ENCODE measurements at places on chromosomes 16 and 17. TPM values are rescaled to one million over a fixed set of nuclear protein-coding genes. Genes with fewer than 3 reads are reported as not detected.

DNA sequence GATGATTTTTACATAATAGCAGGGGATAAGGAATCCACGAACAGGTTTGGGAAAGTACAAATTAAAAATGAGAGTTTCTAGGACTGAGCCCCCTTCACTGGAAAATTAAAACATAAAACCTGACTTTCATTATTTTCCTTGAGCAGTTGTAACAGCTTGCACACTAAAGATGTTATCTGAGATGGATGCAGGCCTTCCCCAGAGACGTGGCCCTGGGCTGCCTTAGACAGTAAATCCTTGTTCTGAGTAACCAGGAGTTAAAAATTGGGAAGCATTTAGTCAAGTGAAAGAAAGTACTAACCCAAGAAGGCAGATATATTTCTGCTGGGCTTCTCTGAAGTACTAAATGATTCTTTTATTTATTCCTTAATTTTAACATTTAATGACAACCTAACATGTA is 432.2 kb upstream of the KIF2B start:
- no peak for DNase-seq

- no peak for DNase-seq
Measured at GRCh38 chr16:22663389-22664064, 150.4 kb upstream of the HS3ST2 start.

DNA sequence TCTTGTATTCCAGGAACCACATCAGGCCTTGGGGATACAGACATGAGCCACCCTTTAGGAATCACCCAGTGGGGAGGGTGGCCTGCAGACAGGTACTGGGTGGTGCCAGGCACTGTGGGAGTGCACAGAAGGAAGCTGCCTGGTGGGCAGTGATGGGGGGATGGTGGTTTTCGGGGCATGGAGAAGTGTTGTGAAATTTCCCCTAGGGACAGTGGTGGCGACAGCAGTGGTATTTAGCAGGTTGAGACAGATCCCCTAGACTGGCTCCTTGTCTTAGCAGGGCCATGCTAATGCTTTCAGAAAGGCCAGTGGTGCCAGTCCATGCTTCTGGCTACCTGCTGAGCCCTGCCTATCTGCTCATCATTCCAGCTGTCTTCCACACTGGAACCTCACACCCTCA is 129.6 kb downstream of the SPACA3 start:
- no peak for DNase-seq

DNA sequence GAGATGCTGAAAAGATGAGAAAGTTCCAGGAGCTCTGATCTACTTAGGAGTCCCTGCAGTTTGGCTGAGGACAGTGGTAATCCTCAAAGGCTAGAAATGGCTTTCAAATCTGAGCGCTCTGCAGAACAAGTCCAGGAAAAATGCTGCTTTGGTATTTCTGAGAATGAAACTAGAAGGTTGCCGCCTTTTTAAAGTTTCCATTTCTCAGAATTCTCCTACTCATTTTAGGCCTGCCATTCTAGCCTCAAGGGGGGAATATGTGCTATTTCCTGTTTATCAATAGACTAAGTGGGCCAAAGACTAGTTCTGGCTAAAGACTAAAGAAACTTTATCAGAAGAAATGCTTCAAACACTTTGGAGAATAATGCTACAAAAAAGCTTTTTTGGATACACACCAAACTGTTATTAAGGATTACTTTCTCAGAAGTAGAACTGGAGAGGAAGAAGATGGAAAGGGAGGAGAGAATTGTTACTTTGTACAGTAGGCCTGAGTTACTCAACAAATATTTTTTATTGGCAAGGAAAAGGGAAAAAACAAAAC is at the start of gene SLFN12L:
Gene SLFN12L (minus strand): TSS at position 78 of the 541 bp plus-strand sequence. CDS start 15,314 bp downstream, outside the sequence.
- DNase-seq = no peak

TMEM132E gene
- not detected for total RNA-seq

All from thyroid gland (tissue), 4 donors.